ENCODE measurements at places on chromosomes 2 and 18.
A peak's percentile ranks its signal among the peaks of the same experiment; 100 is the strongest.

DNA sequence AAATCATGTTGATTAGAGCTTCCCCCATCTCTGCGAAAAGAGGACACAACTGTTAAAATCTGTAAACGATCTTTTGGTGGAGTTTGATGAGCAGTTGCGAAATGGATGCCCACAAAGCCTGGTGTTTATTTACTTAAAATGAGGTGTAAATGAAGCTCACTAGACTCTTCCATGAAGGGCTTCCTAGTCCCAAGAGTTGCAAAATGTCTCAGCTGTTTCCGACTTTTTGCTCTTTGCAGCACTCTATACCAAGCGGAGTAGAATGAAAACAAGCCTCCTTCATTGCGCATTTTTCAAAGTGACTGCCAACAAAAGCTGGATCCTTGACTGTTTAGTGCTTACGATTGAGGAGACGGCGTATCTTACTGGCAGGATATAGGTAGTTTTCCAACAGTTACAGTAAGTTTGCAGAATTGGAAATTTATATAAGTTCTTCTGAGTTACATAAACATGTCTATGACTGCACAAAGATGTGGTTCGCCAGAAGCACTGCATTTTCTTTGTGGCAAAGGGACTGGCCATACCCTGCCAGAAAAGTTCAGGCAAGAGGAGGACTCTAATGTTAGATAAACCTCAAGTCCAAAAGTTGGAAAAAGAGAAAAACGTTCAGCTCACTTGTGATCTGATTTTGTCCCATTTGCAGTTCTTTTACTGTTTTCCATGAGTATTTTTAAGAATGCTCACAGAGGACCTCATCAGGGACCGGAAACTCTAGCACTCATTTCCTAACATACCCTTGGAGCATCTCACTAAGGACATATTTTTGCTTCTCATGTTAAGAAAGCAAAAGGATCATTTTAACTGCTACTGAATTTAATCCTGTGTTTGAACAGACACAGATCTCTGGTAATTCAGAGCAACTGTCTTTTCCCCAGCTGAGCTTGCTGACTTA is 42.7 kb downstream of the COLEC12 start:
- no peak for DNase-seq

DNA sequence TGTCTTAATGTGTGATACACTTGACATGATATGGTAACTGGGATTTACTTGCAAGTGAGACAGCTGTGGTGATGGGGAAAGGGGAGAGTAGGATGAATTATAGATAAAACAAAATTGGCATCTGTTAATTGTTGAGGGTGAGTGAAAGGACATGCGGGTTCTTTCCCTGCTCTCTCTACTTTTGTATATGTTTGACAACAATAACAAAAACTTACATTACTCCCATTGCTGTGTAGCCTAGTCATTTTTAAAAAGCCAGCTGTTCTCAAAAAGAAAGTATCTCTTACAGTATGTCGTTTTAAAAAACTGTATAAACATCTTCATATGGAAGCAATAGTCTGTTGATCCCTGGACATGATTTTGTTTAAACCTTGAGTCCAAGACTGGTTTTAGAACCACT is 117.6 kb downstream of the MYO1B start:
- no peak for DNase-seq

DNA sequence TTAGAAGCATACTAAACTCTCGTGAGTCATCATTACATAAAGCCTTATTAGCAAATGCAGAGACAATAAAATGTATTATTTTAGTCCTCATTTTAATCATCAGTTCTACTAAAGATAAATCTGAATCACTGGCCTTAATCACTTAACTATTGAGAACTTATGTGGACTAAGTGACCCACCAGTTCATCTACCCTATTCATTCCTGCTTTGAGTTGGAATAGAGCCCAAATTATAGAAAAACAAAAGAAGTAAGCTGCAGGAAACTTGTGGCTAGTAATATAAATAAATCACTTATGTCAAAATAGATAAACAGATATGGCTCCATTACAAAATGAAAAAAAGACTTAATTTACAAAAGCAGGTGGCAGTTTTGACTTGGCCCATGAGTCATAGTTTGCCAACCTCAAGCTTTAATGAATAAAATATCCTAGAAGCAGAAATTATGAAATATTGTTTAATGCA is 851.8 kb upstream of the CRIM1 start:
- peak; percentile 88 for DNase-seq

DNA sequence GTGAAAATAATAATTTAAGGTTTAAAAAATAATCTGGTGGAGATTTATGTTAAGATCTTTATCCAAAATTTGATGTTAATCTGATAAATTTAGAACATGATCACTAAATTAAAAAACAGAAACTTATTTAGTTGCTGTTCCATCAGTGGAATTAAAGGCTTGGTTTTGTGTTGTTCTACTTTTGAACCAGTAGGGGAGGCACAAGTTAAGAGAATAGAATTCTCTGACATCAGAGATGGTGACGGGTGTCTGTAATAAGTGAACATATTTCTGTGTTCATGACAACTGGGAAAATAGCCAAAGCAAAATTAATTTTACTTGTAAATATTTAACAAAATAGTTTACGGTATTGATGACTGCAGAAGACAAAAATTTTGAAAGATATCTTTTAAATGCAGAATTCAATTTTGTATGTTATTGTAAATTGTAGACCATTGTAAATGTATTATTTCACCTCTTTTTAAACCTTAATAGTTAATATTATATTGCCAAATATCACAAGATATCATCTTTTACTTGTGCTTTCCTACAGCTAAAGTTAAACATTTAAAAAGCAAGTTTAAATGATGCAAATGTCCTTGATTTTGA is 106.0 kb downstream of the UBR3 start:
- DNase-seq, result peak; percentile 12

DNA sequence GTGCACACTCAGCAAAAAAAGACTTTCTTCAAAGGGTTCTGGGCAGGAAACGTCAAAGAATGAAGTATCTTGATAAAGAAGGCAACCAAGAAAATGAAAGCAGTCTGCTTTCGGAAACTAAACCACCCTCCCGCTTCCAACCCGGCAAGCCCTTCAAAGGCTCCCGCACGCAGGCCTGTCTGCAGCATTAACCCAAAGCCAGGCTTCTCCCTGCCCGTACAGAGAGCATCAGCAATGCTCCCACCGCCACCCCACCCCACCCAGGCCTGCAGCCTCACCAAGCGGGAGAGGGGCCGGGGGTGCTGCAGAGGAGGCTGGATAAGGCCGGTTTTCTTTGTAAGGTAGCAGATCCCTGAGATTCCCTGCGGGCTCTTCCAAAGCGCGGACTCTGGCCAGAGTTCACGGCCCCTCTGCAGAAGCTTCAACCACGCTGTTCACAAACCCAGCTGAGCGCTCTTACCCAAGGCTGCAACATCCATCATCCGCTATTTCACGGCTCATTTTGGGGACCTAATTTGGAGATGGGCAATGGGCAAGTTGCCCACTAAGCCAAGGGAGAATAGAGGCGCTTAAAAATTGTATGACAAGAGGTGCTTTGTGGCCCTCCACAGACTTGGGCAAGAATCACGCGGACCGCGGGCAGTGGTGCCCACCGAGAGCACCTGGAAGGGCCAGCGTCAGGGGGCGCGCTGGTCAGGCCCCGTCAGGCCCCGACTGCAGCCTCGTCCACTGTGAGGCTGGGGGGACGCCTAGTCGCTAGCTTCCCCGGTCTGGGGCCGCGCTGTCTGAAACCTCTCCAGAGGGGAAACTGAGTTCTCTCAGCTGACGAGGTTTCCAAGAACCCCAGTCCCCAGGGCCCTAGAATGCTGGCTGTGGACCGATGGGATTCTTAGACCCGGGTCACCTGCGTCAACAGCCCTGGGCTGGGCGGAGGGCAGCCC is 225.4 kb upstream of the ID2 start:
- DNase-seq, result no peak
